ENCODE measurements at places on chromosomes 7 and 10.

DNA sequence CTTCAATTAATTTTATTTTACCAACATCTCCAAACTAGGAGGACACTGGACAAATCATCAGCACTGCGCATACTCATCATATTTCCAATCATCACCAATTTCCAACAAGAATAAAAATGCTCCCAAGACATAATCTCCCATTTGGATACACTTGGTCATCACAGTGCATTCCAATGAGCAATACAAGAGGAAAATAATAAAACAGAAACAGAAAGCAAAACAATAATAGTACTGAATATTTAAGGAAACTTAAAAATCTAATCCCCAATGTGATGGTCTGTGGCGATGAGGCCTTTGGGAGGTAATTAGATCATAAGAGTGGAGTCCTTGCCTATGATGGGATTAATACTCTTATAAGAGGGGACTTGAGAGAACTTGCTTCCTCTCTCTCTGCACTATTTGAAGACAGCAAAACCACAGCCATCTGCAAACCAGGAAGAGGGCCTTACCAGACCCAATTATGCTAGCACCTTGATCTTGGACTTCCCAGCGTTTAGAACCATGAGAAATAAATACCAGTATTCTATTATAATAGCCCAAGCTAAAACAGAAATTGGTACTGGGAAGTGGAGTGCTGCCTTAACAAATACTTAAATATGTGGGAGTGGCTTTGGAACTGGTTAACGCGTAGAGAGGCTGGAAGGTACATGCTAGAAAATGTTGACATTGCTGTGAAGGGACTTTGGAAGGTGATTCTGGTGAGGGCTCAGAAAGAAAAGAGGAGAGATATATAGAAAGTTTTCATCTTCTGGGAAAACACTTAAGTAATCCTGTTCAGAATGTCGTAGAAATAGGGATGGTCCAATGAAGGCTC lies 91.5 kb downstream of the JAZF1 start:
- no peak for DNase-seq

DNA sequence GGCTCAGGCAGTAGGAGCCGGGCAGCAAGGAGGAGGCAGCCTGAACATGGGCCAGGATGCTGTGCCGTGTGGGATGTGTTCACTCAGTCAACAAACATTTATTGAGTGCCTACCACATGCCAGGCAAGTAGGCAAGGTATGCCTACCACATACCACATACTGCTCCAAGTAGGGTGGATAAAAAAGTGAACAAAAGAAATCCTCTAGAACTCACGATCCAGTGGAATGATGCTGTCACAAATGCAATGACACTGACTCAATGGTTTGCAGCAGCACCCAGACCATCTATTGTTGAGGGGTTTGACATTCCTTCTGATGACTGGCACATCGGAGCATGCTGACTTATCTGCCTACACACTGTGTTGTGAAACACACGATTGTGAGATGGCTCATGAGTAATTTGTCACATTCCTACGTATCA lies 413.5 kb downstream of the NRG3 start:
- no peak for DNase-seq

GRCh38 chr7:52669031-52669430 lies 366.4 kb upstream of the POM121L12 start:
- DNase-seq: no peak

GRCh38 chr10:123577921-123578461 lies 88.2 kb upstream of the GPR26 start:
- DNase-seq: no peak

DNA sequence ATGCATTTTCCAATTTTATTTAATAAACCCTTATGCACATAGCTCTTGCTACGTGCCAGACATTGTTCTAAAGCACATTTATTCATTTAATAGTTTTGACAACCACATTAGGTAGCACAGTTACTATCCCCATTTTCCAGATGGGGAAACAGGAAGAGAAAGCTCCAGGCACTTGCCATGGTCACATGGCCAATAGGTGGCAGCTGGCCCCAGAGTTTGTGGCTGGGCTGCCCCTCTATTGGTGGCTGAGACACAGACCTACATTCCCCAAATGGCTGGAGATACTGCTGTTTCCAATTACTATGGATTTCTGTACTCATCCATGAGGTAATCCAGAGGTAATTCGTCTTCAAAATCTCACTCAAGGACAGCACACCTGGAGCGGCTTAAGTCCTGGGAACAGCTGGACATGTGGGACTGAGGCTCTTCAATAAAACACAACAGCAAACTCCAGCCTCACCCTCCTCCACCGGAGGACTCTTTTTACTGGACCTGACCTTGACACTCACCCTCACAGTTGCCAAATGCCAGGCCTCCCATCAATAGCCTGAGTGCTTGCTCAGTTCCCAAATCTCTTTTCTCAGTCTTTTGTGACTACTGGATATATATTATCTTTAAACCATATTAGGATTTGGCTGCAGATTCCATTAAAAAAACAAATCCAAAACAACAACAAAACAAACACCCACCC lies 106.1 kb downstream of the CLEC2L start:
- no peak for DNase-seq

- no peak for DNase-seq
Measured at GRCh38 chr10:22623633-22624253, 90.6 kb downstream of the PIP4K2A start.

GRCh38 chr10:81996927-81997326 lies 121.9 kb downstream of the NRG3 start:
- no peak for DNase-seq

DNA sequence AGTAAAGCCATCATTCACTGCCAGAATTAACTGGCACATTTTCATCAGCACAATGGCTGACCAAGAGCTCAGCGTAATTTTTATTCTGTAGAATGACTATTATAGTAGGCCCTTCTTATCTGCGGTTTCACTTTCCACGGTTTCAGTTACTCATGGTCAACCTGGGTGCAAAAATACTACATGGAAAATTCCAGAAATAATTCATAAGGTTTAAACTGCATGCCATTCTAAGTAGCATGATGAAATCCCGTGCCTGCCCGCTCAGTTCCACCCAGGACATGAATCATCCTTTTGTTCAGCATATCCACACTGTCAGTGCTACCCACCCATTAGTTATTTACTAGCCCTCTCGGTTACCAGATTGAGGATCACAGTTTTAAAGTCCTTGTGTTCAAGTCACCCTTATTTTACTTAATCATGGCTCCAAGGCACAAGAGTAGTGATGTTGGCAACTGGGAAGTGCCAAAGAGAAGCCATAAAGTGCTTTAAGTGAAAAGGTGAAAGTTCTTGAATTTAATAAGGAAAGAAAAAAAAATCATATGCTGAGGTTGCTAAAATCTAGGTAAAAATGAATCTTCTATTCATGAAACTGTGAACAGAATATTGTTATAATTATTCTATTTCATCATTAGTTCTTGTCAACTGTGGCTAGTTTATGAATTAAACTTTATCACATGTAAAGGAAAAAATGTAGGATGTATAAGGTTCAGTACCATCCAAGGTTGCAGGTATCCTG lies 204.9 kb downstream of the DOCK4 start:
- no peak for DNase-seq

- no peak for DNase-seq
Measured at GRCh38 chr10:50522908-50523307, 100.8 kb downstream of the SGMS1 start.

GRCh38 chr7:79681454-79681853 lies 228.0 kb upstream of the MAGI2 start:
- no peak for DNase-seq

- no peak for DNase-seq
Measured at GRCh38 chr7:21063106-21063505, 276.4 kb upstream of the SP8 start.

DNA sequence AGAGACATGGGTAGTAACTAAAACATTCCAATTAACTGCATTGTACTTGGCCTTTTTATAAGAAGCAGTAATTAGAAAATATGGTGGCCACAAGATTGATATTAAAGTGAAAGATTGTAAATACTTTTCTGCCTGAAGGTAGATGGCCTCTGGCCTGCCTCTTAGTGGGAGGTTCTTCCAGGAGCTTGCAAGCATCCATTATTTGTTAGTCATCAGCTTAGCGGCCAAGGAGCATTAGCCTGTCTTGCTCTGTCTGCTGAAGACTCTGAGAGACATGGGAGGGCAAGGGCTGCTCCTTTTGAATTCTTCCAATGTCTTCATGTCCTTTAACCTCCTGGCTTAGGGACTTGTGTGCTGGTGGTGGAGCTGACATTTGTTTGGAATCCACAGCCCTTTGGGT lies 80.4 kb downstream of the TCF7L2 start:
- no peak for DNase-seq

- no peak for DNase-seq
Measured at GRCh38 chr7:78279457-78279856, 480.9 kb downstream of the PHTF2 start.

DNA sequence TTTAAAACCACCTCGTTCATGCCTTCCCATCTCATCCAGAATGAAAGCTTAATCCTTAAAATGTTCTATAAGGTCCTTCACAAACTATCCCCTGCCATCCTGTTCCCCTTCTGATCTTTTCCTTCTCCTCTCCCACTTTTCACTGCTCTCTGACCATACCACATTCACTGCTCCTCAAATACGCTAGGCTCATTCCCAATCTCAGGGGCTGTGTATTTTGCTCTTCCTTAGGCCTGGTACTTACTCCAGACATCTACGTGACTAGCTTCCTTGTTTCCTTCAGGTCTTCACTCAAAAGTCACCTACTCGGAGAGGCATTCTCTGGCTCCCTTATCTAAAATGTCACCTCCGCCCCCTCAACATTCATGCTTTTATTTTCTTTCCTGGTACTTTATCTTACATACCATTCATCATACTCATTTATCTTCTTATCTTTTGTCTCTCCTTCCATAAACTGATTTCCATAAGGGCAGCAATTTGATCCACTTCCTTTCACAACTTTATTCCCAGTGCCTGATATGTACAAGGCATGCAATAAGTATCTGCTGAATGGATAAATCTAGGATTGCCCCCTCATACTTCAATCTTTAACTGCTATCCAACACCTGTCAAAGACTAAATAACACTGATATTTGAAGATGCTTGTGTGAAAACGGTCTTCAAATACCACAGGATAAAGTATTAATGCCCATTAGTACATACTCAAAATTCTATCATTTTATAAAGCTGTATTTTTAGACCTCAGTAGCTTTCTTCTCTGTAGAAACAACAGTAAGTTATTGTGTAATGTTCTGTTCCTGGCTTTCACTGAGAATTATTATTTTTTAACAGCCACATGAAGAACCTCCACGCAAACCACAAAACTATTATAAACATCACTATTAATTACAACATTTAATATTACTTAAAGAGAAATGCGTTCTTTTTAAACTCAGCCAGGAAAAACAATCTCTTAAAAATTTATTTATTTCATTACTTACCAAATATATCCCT lies 27.0 kb downstream of the JMJD1C start:
- DNase-seq: no peak

DNA sequence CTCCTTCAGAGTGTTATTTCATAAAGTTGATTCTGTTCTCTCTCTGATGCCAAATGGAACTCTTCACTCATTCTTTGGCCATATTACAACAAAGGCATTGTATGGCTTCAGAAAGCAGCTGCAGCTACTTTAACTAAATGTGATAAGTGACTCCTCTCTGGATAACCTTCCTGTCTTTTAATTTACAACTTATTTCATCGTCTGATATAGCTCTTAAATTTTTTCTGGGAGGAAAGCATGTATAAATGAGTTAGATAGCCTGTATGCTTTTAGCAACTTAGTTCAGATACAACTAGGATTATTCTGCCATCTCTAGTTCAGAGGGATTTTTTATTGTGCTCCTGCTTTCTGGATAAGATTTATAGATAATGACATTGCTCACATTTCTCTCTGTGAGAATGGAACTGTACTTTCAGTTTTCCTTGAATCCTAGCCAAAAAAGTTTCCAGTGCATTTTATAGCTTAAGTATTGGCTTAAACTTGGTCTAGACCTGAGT lies 57.5 kb downstream of the KLHDC10 start:
- no peak for DNase-seq

GRCh38 chr7:140519007-140519399 lies 39.7 kb upstream of the MKRN1 start:
- no peak for DNase-seq

- DNase-seq: no peak
Measured at GRCh38 chr10:43355749-43356371, 15.6 kb upstream of the FXYD4 start.

DNA sequence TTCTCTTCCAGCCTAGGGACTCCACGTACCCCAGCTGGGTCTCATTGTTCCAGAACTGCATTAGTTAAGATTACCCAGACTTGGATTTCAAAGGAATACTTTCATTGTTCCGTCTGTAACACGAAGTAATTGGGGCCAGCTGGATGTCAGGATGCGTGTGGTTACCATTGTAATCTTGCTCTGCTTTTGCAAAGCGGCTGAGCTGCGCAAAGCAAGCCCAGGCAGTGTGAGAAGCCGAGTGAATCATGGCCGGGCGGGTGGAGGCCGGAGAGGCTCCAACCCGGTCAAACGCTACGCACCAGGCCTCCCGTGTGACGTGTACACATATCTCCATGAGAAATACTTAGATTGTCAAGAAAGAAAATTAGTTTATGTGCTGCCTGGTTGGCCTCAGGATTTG lies 21.0 kb downstream of the LRRC17 start:
- no peak for DNase-seq

DNA sequence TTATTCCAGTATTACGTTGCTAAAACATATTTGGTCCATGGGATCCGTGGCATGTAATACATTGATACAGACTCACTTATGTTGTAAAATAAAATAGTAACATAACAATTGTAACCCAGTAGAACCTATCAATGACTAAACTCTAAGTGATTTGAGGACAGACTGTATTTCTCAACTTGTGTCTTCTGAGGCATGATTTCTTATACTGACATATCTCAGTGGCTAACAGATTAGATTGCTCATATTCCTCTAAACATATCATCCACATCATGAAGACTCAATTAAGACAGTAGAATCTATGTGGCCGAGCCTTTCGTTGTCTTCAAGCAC lies 72.3 kb downstream of the CREB5 start:
- no peak for DNase-seq
